Peyer's patch (tissue), 4 donors: ENCODE measurements at places on chromosomes 5 and 9.

GRCh38 chr5:151097820-151098767 lies 17.3 kb upstream of the TNIP1 start:
- no peak for DNase-seq

- DNase-seq: no peak
These were observed 123.2 kb downstream of the RMI1 start for GRCh38 chr9:84103651-84104377.

- no peak for DNase-seq
These were observed 41.1 kb downstream of the NDUFS4 start for GRCh38 chr5:53601570-53601969.

- DNase-seq: no peak
These were observed 12.6 kb downstream of the CRB2 start for GRCh38 chr9:123368536-123369153.

DNA sequence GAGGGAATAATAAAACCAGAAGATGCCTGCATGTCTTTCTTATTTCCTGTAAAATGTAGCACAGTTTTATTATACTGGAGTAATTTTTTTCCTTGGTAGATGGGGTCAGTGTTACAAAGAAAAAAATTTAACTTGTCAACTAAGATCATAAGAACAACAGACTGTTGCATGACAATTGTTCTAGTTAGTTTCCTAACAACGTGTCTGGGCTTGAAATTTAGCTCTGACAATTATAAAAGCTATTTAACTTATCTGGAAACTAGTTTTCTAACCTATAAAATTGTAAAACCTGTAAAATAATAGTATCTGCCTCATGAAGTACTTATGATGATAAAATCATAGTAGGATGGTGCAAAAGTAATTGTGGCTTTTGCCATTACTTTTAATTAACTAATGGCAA lies 4.9 kb downstream of the SHOC1 start:
- no peak for DNase-seq

DNA sequence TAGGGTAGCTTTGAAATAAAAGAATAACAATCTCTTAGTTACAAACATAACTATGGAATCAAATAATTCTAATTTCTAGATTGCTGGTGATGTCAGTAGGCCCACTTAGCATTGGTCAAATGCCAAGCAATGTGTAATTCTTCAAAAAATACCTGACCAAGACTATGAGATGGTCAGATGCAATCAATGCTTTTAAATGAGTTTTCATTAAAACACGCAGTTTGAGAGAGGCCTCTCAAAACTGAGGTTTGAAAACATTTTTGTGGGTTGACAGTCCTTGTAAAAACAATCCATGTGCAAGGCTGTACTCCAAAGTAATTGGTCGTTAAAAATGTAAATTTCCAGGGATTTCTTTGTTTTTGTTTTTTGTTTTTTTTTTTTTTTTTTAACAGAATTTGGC lies 1.2 kb upstream of the RLN2 start:
- no peak for DNase-seq

- DNase-seq: no peak
These were observed 74.2 kb upstream of the FBXL7 start for GRCh38 chr5:15425766-15426165.

DNA sequence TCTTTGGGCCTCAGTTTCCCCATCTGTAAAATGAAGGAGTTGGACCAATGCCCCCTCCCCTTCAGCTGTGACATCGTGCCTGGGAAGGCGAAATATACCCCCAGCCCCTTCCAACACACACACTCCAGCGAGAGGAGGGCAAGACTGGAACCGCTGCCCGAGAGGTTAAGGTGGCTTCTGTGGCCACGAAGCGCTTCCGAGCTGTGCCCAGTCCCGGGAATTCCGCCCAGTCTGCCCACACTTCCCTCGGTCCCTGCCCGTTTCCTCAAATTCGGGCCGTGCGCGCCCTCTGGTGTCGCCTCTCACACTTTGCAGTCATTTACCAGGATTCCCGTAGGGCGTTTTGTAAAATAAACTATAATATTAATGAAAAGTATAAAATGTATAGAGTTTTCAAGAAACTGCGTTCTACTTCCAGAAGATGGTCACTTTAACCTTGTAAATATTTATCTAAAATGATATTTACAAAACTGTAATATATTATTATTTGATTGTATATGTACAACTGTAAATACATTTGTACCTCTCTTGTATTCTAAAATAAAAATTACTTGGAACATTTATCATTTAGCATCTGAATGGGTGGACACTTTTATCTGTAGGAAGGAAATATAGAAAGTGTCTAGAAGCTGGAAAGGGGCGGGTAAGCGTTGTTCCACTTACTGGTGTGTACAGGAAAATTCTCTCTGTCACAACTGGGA lies 11.0 kb upstream of the EXOSC2 start:
- peak; percentile 54 for DNase-seq

- DNase-seq: no peak
These were observed 51.1 kb downstream of the C9orf152 start for GRCh38 chr9:110156902-110157301.
